ENCODE measurements at places on chromosomes 5 and 9. TPM values are rescaled to one million over a fixed set of nuclear protein-coding genes. Genes with fewer than 3 reads are reported as not detected.
A peak's percentile ranks its signal among the peaks of the same experiment; 100 is the strongest.

The DBH gene
- polyA plus RNA-seq: 0.98 TPM

The FBXO10 gene
- polyA plus RNA-seq: 5.9 TPM

The PCDHB16 gene
- polyA plus RNA-seq: 2.4 TPM

The PCDHGA2 gene
- 4.1 TPM for polyA plus RNA-seq

The ALDH1A1 gene
- polyA plus RNA-seq: 33.2 TPM

The SPINK7 gene
- polyA plus RNA-seq: not detected

The IL5 gene
- not detected for polyA plus RNA-seq

The LSM11 gene
- 12.6 TPM for polyA plus RNA-seq

The SAPCD2 gene
- polyA plus RNA-seq: 0.63 TPM

DNA sequence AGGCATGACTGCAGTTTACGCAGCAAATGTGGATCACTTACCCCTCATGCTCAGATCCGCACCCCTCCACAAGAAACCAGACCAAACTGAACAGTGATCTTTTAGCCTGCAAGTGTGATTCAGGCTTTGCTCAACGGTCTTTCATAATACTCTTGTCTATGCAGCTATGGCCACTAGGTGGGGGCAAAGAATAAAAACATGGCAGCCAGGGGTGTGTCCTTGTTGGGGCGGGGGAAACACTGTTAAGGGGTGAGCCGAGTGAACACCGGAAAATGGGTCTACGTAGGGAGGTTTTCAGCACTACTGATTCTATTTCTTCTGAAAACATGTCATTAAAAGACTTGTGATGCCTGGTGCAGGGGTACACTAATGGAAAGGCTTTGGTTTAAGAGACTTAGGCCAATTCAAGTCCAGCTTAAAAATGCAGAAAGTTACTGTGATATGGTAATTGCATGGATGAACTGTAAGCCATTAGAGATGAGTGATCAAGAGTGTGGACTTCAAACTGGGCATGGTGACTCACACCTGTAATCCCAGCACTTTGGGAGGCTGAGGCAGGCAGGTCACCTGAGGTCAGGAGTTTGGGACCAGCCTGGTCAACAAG is 49.9 kb upstream of the GPR151 start:
- DNase-seq: peak; percentile 13

DNA sequence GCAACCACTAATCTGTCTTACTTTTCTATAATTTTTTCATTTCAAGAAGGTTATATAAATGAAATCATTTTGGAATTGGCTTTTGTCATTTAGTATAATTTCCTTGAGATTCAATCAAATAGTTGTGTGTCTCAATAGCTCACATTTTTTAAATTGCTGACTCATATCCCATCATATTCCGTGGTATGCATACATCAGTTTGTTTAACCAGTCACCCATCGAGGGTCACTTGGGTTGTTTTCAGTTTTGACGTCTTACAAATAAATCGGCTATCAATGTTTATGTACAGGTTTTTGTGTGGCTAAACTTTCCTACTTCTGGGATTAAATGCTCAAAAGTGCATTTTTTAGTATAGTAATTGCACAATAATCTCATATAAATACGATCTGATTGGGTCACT is 185.5 kb downstream of the TAF11L14 start:
- DNase-seq: no peak

DNA sequence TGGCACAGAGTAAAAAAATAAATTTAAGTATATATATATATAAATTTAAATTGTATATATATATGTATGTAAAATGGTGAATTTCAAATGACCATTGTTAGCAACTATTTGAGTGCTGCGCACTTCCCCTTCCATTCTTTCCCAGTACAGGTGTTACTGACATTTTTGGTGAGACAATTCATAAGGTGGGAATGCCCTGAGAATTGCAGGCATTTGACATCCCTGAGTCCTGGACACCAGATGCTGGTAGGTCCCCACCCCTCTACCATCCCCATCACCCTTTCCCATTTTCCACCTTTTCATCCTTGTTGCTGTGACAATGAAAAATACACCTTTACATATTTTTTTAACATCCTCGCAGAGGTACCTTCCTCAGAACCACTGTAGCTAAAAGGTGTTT is 91.6 kb downstream of the SLC1A3 start:
- no peak for DNase-seq

GRCh38 chr5:137357436-137357835 is 141.7 kb downstream of the SPOCK1 start:
- DNase-seq: no peak

- no peak for DNase-seq
Observed at GRCh38 chr9:35042081-35042604, 30.3 kb downstream of the VCP start.

DNA sequence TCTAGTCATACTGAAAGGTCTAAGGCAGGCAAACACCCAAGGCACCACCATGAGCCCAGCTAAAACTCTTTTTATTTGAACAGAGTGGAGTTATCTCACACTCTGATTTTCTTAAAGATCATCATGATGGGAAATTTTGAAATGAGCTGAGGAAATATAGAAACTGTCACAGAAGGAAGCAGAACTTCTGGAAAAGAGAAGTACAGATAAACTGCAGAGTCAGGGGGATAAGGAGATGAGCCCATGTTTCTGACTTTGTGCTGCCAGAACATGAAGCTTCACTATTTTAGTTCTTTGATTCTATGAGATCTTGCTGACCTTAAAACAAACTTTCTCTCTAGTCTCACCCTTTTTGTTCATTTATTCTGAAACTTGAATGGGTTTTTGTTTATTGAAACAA is 406.5 kb upstream of the EDIL3 start:
- DNase-seq: no peak

GRCh38 chr9:110605565-110605964 is 26.0 kb upstream of the SVEP1 start:
- no peak for DNase-seq

- DNase-seq: no peak
Observed at GRCh38 chr9:85038061-85038460, 368.5 kb downstream of the NTRK2 start.

DNA sequence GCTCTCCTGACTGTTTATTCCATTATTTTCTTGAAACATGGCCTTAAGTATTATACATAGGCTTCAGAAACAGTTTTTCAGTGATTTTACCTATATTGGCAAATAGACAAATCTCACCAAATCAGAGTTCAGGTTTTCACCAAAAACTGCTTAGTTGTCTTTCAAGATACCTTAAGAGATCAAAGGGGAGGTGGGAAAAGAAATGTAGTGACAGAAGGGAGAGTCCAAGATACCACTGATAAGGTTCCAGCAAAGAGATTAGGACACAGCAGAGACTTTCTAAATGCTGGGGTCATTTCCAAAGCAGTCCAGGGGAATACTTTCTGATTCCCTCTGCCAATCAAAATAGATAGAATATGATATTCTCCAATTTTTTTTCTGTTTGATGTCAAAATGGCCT is 73.7 kb upstream of the IQGAP2 start:
- no peak for DNase-seq

DNA sequence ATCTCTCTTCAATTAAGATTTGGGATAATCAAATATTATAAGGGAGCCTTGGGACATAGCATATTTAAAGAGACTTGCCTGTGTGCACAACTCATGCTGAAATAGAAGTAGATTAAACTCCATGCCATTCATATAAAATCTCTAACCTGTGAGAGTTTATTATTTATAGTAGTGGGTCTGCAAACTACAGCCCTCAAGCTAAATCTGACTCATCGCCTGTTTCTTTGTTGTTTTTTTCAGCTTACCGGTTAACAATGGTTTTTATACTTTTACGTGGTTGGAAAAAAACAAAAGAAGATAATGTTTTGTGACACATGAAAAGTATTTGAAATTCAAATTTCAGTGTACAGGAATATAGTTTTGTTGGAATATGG is 61.9 kb upstream of the GHR start:
- DNase-seq: no peak

- no peak for DNase-seq
Observed at GRCh38 chr5:39800042-39800601, 375.3 kb upstream of the DAB2 start.

DNA sequence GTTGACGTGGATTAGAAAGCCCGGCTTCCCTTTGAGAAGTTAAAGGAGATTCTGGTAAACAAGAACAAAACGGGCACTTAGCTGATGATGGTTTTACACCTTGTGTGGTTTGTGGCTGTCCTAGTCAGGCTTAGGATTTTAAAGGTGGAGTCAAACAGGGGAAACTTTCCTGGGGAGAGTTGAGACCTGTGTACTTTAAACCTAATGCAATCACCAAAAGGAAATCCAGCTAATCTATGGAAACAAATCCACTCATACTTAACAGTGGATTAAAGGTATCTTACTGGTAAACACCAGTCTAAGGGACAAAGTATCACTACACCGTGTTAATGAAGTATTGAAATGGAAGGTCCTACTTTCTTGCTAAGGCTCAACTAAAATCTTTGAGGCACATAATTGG is 150.3 kb upstream of the PCA3 start:
- DNase-seq: no peak

GRCh38 chr5:160274483-160274931 is 37.9 kb downstream of the CCNJL start:
- DNase-seq: no peak

DNA sequence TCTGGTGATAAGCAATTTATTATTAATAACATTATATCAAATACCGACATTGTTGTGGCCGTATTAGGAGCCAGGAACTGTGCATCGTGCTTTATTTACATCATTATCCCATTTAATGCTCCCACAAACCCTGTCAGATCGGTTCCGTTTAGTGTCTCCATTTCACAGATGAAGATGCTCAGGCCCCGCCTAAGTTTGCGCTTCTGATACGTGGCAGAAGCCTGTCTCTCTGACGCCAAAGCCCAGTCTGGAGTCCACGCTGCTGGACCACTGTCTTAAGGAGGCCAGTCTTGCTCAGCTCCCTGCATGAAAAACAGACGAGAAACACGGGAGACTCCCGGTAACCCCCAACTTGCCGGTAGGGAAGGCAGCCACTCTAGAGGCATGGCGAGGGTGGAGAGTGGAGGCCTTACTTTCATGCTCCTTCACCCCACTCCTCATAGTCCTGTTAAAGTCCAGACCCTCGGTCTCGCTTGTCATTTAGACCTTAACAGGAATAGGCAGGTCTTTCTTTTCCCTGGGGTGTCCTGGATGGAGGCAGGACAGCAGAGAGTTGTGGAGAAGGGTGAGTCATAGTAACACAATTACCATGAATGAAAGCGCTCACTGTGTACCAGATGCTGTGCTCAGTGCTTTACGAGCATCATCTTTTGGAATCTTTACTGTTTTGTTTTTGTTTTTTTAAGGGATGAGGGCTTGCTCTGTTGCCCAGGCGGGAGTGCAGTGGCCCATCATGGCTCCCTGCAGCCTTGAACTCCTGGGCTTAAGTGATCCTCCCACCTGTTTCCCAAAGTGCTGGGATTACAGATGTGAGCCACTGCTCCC is 872 bp downstream of the TXNDC15 start:
- DNase-seq: peak; percentile 25

GRCh38 chr5:88675708-88676636 is 207.0 kb downstream of the MEF2C start:
- no peak for DNase-seq

DNA sequence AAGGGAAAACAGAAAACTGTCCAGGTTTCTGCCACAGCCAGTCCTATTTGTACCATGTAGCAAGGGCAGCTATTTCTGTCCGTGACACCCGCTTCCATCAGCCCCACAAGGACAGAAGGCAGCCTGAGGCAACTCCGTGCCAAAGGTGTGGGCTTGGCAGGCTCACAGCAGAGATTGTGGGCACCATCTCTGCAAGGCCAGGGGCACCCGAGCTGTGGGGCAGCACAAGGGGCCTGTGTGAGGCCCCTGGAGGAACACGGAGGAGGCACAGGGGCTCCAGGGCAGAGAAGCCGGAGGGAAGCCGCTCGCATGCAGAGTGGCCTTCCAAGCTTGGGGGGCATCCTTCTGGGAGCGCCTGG is 43.5 kb downstream of the COL23A1 start:
- DNase-seq: no peak

GRCh38 chr9:137592767-137593166 is 2.5 kb upstream of the ZMYND19 start:
- no peak for DNase-seq

GRCh38 chr9:114072184-114073140 is 5.6 kb downstream of the AMBP start:
- no peak for DNase-seq

GRCh38 chr5:68389618-68390017 is 174.1 kb downstream of the PIK3R1 start:
- no peak for DNase-seq

GRCh38 chr9:26244661-26245451 is 566.6 kb upstream of the TUSC1 start:
- DNase-seq: no peak

DNA sequence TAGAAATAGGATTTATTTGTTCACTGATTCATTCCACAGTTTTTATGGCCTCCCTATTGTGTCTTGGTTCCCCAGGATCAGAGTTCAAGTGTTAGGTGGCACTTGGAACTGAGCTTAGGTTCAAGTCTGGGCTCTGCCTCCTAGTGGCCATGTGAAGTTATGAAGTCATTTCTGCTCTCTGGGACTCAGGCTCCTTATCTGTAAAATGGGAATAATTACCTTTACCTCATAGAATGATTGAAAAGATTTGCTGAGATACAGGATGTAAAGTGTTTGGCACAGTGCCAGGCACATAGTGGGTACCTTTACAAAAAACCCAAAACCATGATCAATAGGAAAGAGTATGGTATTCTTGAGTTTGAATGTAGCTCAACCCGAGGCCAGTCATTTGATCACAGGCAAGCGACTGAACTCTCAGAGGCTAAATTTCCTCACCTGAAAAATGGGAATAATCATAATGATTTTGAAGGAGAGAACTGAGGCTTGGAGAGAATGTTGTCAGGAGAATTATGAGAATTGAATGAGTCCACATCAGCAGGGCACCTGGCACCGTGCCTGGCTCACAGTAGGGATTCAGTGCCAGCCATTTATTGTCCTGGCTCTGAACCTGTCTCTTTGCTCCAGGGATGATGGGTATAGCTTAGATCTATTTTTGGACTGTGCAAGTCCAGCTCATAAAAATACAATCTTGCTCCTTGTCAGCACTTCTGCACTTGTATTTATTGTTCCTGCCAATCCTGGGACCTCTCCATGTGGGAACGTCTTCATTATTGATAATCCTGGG is 10.8 kb downstream of the NSG2 start:
- no peak for DNase-seq

- DNase-seq: no peak
Observed at GRCh38 chr5:115586525-115587146, 15.6 kb downstream of the TICAM2 start.

DNA sequence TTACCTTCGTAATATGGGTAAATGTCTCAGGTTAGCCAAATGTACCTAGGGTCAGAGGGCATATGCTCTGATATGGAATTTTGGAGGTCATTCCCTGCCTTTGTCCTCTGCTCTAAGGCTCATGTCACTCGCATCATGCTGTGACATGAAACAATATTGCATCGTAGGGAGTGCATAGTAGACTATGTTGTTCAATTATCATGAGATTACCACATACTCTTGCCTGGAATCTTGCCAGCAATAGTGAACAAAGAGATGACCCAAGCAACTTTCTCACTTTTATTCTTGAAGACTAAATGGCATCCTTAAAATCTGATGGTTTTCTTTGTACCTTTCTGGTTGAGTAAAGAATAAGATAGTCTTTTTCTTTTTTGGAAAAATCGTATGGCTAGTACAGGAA is 27.6 kb downstream of the ZNF462 start:
- no peak for DNase-seq

- peak; percentile 25 for DNase-seq
Observed at GRCh38 chr5:157387683-157388093, 72.3 kb upstream of the NIPAL4 start.

All from urinary bladder (tissue), 4 donors.